ENCODE measurements at places on chromosomes 4 and X.

DNA sequence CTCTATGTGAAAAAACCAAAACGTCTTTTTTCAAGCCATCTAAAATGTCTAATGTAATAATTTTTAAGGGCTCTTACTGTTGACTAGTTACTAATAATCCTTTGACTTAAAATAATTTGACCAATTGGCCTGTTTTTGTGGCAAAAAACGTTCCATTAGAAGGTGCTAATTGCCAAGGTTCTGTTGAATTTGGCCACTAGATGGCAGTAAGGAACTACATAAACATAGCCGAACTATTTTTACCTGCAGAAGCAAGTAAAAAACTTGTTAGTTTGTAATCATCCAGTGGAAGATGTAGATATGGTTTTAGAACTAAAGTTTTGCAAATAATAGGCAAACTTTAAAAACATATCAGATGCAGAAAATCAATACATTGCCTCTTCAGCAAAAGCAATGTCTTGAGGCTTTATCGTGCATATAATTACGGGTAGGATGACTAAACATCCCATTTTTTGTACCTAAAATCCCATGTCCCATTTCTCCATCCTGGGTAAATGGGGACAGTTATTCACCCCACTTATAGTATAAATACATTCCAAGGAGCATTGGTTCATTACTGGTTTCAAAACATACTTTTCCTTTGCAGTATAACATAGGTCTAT lies 57.6 kb downstream of the PROM1 start:
- peak; percentile 45 for DNase-seq

DNA sequence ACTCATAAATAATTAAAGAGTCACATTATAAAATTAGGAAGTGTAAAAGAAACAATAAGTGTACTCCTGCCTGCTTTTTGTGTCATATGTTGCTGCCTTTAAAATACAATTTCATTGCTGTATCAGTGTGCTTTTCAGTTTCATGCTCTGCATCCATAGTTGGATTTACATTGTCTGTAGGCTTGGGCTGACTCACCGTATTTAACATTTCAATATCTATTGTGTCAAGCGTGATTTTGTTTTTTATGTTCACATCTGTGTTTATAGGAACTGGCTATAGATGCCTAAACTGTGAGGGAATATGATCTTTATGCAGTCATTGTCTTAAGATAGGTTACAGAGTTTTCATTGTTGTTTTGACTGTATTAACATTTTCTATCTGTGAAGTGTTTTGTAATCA lies 18.1 kb downstream of the CCSER1 start:
- DNase-seq: no peak

DNA sequence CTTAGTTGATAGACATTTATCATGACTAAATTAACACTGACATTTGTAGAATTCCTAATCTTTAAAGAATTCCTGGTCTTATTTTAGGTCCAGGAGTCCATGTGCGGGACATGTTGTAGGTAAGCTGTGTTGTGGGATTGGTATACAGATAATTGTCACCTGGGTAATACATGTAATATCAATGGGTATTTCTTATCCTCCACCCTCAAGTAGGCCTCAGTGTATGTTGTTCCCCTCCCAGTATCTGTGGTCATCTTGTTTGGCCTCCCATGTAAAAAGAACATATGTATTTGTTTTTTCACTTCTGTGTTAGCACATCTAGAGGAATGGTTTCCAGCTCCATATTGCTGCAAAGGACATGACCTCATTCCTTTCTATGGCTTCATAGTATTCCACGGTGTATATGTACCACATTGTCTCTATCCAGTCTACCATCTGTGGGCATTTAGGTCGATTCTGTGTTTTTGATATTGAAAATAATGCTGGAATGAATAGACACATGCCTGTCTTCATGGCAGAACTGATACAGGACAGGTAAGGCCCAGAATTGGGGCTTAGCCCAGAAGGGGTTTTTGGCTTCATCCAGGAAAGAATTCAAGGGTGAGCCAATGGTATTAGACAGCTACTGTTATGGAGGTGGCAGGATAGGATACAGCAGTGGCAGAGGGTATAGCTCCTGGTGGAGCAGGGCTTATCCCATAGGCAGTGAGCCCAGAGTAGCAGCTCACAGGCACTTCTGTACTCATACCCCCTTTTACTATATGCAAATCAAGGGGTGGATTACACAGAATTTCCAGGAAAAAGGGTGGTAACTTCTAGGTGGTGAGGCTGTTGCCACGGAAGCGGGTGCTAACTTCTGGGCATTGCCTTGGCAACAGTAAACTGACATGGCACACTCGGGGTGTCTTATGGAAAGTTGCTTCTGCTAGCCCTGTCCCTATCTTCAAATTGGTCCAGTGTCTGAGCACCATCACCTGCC lies 66.1 kb upstream of the WDR1 start:
- DNase-seq: no peak

GRCh38 chr4:1611501-1611870 lies 72.6 kb downstream of the FAM53A start:
- no peak for DNase-seq

GRCh38 chr4:168384437-168385141 lies 66.0 kb upstream of the DDX60 start:
- DNase-seq: no peak

- DNase-seq: no peak
These were observed 89.8 kb upstream of the ADGRG2 start for GRCh38 chrX:19212037-19212436.

- peak; percentile 41 for DNase-seq
These were observed 377.1 kb upstream of the HS3ST1 start for GRCh38 chr4:11805842-11806241.

DNA sequence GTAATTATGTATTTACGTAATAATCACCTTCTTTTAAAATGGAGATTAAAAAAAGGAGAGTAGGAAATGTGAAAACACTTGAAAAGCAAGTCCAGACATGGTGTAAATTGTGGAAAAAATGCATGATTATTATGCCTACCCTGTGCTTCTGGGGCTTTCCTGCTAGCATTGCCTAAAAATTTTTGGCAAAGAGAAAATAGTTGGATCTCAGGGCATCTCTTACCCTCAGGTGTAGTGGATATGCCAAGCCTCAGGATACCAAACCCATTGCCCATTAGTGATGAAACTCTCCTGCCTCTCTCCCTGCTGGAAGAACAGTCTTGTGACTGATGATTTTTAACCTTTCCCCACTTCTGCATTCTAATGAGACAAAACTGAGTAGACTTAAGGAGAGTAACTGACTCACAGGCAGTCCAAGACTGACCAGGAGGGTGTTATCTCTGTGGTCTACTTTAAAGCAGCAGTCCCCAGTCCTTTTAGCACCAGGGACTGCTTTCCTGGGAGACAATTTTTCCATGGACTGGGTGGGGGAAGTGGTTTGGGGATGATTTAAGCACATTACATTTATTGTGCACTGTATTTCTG lies 174.6 kb downstream of the ZNF330 start:
- no peak for DNase-seq

GRCh38 chr4:59698041-59698440 lies 1502.1 kb upstream of the ADGRL3 start:
- DNase-seq: no peak

- DNase-seq: peak; percentile 77
These were observed 229.2 kb downstream of the PTTG2 start for GRCh38 chr4:38189445-38189844.

GRCh38 chrX:134761788-134762187 lies 103.5 kb upstream of the PLAC1 start:
- DNase-seq: peak; percentile 0

- DNase-seq: peak; percentile 75
These were observed 92.2 kb upstream of the RAPGEF2 start for GRCh38 chr4:159010563-159011260.

DNA sequence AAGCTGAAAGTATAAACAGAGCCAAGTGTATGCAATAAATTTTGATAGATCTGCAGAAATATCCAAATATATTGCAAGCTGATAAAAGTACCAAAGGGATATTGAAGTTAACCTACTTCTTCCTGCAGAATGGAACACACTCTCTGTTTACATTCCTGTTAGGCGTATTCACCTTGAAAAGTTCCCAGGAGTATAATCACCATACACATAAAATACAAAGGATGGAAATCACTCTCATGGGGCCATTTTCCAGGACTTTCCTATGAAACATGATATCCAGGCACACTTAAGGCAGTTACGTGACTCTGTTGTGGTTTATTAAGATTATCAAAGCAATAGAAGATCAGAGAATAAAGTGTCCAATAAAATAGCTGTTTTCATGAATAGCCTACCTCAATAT lies 1142.3 kb downstream of the NLGN4X start:
- no peak for DNase-seq

DNA sequence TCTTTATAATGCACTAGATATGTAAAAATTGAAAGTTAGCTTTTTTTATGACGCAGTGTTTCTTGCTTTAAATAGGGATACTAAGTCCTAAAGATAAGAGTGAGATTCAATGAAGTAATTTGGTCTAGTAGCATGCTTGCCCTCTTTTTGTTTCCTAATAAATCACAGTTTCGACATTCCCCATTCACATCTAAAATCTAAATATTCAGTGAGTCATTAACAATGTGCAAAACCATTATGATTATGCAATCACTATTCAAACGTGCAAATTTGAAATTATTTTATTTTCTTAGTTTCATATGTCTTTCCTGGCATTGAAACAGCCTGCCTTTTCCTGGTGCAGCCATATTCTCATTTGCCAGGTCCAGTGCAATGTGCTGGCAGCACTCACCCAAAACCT lies 1350.5 kb upstream of the PABPC4L start:
- no peak for DNase-seq

GRCh38 chrX:37904833-37905232 lies 57.5 kb upstream of the DYNLT3 start:
- DNase-seq: no peak

DNA sequence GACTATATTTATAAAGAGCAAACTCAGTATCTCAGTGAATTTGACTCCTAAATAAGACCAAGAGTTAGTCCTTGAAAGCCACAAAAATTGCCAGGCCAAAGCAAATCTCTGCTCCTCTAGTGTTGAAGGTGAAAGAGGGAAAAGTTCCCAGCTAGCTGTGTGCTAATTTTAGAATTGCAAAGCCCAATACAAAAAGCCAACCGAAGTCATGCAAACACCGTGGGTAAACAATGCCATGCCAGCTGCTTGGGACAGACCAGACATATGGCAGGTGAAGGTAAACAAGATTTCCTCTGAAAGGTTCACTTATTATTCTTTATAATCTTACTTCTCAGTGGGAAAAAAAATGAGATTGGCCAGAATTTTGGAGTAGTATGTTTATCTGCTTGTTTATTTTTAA lies 80.5 kb upstream of the LNX1 start:
- no peak for DNase-seq

- no peak for DNase-seq
These were observed 449.4 kb upstream of the HTR2C start for GRCh38 chrX:114134465-114134864.

DNA sequence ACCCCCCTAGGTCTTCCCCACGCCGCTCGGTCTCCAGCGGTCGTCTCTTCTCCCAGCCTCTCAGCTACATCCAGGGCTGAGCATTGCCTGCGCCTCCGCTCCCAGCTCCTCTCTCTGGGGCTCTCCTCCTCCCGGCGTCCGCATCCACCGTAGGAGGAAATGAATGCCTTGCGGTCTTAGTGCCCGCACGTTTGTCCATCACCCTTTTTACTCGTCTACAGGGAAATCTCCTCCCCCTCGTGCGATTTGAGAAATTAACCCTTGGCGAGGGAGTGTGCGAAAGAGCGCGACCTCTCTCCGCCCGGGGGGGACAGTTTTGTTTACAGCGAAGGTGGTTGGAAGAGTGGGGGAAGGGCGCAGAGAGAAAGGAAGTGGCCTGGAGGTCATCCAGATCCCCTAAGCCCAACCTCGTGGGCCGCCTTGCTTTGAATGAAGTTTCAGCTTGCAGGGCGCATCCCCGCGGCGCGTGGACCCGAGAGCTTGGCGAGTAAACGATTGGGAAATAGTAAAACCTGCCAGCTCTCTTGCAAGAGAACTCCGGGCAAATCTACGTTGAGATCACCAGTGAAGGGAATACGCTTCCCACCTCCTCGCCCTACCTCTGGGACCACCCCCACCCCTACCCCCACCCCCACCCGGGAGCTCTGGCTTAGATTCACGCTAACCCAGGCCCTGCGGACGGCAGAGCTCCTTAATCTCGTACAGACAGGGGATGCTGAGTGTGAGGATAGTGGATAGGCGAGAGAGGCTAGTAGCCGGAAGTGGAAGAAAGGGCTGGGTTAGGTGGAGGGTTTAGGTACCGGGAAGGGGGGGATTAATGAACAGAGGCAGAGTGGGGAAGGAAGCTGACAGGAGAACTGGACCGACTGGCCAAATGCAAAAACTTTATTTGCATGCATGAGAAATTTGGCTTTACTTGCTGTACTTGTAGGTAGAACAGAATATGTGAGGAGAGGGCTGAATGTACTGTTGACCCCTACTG lies at the start of gene ELOVL6:
ELOVL6 (minus strand) TSS at position 181 of the 982 bp plus-strand sequence. CDS start 280 bp downstream, outside the sequence.
- peak; percentile 70 for DNase-seq

DNA sequence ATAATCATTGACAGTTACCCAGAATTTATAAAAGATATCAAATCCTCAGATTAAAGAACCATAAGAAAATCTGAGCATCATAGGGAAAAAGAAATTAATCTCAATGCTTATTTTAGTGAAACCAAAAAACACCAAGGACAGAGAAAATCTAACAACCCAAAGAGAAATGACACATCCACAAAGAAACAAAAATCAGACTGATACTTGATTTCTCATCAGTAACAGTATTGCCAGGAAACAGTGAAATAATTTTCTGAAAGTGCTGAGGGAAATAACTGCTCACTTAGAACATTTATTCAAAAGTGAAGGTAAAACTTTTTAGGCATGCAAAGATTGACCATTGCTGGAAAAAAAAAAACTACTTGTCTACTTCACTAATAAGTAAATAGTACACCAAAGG lies 10.6 kb downstream of the MOSPD2 start:
- DNase-seq: no peak

Measured in kidney glomerular epithelial cell (primary cell).